ENCODE measurements at places on chromosomes 1 and 21.

GRCh38 chr21:34603002-34603709, 11.8 kb downstream of the RCAN1 start:
- peak; percentile 16 for DNase-seq

GRCh38 chr21:34800797-34801518, 132.2 kb downstream of the CLIC6 start:
- DNase-seq = no peak

DNA sequence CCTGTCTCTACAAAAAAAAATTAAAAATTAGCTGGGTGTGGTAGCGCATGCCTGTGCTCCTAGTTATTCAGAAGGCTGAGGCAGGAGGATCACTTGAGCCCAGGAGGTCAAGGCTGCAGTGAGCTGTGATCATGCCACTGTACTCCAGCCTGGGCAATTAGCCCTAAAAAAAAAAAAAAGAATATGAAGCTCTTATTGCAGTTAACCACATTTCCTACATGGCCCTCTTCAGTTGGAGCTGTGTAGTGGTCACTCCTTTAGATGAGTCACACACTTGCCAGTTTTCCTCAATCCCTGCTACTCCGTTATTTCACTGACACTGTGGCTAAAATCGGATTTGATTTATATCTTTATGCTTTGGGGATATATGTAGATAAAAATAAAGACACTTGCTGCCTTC, 11.8 kb downstream of the NFYC start:
- DNase-seq = no peak

DNA sequence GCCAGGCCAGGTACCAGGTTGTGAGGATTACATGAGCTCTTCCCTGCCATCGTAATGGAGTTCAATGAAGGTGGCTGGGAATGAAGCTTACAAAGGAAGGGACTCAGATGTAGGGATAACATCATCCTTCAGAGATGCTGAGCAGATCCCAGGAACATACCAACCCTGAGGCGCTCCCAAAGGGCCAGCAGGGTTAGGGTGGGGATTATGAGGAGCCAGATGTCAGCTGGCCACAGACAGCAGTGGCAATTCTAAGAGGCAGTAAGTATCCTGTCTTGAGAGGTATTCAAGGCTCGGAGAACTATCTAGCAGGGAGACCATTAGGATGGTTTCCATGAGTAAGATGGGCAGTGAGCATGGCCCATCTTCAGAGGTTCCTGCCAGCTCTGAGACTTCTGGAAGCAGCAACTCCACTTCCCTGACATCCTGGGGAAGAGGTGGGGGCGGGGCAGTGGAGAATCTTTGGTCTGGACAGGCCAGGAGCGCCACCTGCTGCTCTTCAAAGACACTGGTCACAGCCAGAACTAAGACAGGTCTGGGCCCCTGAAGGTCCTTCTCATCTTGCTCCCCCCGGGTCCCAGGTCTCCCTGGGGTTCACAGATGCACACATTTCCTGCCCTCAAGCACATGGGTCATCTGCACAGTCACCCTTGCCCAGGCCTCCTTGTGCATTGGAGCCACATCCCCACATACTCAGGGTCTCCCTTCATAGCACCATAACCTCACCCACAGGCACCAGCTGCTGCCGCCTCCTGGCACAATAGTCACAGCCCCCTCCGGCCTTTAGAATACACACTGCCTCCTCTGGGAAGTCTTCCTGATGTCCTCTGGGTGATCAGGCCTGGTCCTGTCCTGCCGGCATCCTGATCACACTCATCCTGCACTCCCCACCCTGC, 2.7 kb upstream of the SDC3 start:
- no peak for DNase-seq

DNA sequence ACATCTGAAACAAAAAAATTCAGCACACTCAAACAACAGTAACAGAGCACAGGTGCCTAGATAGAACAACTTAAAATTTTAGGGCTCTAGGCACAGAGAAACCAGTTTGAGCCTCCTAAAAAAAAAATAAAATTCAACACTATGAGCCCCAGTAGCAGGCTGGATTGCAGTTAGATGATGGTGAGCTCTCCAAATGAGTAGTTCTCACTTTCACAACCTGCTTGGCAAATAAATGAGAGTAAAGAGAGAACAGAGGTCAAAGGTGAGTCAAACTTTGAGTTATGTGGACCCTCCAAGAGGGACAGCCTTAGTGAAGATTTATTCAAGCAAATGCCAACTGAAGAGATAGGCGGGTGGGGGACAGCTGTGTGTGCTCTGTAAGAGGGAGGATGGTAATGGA, 3.6 kb downstream of the BEND5 start:
- DNase-seq = no peak

DNA sequence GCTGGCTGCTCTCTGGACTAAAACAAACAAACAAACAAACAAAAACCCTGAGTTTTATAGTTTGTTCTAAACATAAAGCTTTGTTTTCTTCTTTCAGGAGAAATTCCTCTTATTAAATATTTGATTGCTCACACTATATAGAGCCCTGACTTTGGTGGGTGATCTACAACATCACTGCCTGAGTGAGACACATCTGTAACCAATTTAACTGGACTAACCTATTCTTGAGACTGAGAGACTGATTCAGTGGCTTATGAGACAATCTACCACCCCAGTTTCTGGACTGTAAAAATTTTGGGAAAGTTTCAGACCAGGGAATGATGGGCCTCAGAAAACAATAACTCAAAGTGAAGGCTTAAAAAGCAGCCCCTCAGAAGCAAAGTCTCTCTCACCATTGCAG, 537.0 kb downstream of the NEGR1 start:
- no peak for DNase-seq

GRCh38 chr1:27689423-27690173, 17.6 kb upstream of the IFI6 start:
- DNase-seq = no peak

DNA sequence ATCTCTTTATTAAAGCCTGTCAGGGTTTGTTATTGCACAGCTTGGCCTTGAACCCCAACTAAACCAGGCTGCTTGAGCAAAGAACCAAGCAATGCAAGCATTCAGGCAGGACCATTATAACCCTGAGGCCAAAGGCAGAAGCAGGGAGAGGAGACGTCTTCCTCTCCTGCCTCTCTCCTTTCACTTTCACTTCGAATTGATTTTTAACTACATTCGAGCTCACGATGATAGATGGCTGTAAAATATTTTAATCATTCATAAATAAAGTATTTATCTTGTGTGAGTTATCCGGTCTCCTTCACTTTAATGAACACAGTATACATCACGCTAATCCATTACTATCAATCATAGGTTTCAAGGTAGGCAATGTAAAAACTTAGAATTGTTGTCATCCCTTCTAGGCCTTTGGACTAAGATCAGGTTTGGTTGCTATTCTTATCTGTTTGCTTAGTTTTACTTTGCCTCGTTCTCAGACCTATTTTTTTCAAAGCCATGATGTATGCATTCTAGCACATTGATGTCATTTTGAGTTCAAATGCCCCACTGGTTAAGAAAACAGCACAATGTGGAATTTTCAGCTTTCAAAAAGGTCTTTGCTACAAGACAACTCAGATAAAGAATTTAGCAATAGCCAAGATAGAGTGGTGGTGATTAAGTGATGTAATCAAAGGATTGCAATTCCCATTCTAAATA, 480.2 kb upstream of the RUNX1 start:
- no peak for DNase-seq

- DNase-seq = no peak
Measured at GRCh38 chr1:206002160-206002559, 1.0 kb downstream of the RAB7B start.

- DNase-seq = no peak
Measured at GRCh38 chr1:36981771-36982622, 52.3 kb downstream of the GRIK3 start.

- DNase-seq = no peak
Measured at GRCh38 chr1:168614235-168614634, 37.8 kb downstream of the XCL1 start.

DNA sequence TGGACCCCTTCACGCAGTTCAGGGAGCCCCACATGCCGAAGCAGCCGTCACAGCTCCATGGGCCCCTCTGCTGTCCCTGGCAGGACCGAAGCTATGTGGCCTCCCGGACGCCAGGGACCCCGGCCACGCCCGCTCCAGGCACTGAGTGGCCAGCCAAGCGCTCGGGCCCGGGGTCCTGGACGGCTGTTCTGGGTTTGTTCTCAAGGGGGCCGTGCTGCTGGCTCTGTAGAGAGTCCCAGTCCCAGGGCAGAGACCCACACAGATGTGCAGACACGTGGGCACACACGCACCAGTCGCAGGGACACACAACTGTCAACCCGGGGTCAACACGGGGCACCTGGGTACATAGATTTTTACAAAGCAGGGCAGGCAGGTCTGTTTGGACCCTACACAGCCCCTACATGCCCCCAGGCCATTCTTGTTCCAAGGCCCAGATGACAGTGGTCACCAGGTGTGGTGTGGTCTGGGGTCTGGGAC, 6.7 kb downstream of the B3GALT6 start:
- DNase-seq = no peak

GRCh38 chr1:59092126-59092525, 204.8 kb upstream of the FGGY start:
- no peak for DNase-seq

GRCh38 chr21:42542596-42542995, 28.9 kb downstream of the SLC37A1 start:
- no peak for DNase-seq

DNA sequence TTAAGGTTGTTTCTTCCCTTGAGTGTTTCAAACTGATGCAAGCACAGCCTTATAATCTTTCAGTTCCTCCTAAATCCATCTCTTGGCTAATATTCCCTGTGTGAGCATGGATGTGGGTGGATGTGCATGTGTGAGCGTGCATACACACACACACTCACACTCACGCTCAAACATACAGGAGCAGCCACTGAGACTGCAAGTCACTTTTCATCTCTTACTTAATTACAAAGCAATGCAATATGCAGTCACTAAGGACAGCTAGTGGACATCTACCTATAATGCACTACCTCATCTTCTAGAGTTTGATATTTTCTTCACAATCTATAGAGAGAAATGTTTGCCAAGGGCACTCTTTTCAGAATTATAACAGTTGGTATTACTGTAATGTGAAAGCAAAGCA, 1.4 kb downstream of the ESRRG start:
- no peak for DNase-seq

GRCh38 chr1:23273450-23274133, 56.3 kb upstream of the HTR1D start:
- no peak for DNase-seq

GRCh38 chr1:173365341-173365740, 111.8 kb upstream of the PRDX6 start:
- DNase-seq = no peak
